Diencephalon (tissue), 1 donor: ENCODE measurements at places on chromosomes 2 and 18. TPM values are rescaled to one million over a fixed set of nuclear protein-coding genes. Genes with fewer than 3 reads are reported as not detected.

SPATA3 gene
- not detected for total RNA-seq

UGT1A8 gene
- total RNA-seq, result not detected

TUBA4B gene
- total RNA-seq, result 1.2 TPM

OR6B2 gene
- total RNA-seq, result not detected

SCYGR2 gene
- total RNA-seq, result not detected

RAB17 gene
- under 0.01 TPM for total RNA-seq

SKA1 gene
- total RNA-seq, result 5.5 TPM
